ENCODE measurements at places on chromosomes 16 and 17.

DNA sequence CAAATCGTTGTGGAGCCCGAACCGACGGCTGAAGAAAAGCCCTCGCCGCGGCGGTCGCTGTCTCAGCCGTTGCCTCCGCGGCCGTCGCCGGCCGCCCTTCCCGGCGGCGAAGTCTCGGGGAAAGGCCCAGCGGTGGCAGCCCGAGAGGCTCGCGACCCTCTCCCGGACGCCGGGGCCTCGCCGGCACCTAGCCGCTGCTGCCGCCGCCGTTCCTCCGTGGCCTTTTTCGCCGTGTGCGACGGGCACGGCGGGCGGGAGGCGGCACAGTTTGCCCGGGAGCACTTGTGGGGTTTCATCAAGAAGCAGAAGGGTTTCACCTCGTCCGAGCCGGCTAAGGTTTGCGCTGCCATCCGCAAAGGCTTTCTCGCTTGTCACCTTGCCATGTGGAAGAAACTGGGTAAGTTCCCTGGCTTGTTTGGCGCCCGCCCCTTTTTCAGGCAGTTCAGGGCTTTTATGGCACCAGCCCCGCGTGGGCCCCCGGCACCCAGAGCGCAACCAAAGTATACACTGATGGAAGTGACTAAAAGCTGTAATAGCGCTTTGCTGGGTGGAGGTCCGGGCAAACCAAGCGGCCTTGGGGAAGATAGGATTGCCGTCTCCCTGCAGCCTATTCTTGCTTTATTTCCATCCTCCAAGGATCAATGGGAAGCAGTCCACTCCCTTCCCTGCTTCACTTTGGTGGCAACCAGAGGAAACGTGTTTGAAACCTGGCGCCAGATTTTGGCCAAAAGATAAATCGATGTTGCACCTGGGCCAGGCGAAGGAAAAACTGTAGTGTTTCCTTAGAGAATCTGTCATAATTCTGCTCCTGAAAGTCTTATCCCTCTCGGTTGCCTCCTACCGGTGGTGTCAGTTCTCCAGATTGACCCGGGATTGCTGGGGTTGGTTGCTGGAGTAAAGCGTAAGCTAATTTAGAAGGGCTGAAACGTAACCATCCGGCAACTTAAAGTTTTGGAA, 775 bp downstream of the PPM1D start:
- DNase-seq: peak; percentile 90

GRCh38 chr17:66843627-66844026, 8.7 kb downstream of the CACNG5 start:
- no peak for DNase-seq

DNA sequence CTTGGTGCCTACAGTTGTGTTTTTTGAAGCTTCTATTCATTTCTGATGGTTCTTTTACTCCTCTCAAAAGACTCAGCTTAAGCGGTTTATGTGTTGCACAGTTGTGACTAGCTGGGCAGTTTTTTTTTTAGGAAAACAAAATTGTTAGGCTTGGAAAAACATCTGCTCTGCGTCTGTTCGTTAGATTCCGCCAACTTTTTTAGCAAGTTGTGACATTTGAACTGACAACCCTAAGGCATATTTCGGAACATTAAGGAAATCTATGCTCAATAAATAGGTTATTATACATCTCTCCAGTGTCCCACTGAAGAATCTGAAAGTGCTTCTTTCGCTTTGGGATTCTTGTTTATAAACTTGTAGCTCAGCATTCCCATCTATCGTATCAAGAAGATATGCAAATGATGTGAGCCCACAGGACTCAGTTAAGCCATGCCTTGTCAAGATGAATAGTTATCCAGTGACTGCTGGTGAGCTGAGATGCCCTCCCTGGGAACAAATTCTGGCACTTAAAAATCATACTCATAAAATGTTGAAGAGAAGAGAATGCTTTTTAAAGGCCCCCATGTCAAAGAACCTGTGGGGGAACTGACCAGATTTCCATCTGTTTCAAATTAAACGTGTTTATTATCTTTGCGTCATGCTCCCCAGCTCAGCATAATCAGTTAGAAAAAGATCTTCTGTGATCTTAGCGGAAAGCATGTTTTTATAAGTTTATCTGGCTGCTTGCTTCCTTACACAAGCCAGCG, 109.0 kb upstream of the FAM20A start:
- DNase-seq: no peak

DNA sequence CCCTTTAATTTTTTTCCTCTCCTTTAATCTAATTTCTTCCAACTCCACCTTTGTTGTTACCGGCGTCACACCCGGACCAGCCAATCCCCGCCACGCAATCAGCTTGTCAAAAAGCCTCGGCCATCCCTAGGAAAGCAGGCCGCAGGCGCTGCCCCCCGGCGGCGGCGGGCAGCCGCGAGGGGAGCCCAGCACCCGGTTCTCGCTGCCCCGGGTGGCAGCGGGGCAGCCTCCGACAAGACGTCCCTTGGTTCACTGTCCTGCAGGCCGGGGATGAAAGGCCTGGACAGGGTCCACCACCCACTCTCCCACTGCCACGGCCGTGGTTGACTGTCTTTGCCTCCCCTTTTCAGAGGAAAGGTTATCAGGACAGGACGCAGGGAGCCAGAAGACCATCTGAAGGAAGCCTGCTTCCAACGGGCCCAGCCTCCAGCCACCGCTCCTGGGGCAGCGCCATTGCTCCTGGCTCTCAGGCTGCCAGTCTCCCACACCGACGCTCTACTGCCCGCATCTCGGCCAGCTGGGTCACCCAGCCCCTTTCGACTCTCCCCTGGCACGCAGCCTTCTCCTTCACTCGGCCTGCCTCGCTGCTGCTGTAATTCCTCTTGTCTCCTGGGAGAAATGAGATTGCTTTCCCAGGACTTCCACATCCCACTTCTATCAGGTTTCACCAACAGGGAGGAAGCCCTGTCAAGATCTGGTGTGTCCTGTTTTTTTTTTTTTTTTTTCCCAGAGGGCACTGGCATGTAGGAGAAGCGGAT, 2.8 kb upstream of the UBTF start:
- DNase-seq: peak; percentile 86

- DNase-seq: no peak
These were observed 143.0 kb downstream of the GAS7 start for GRCh38 chr17:10055262-10055975.

DNA sequence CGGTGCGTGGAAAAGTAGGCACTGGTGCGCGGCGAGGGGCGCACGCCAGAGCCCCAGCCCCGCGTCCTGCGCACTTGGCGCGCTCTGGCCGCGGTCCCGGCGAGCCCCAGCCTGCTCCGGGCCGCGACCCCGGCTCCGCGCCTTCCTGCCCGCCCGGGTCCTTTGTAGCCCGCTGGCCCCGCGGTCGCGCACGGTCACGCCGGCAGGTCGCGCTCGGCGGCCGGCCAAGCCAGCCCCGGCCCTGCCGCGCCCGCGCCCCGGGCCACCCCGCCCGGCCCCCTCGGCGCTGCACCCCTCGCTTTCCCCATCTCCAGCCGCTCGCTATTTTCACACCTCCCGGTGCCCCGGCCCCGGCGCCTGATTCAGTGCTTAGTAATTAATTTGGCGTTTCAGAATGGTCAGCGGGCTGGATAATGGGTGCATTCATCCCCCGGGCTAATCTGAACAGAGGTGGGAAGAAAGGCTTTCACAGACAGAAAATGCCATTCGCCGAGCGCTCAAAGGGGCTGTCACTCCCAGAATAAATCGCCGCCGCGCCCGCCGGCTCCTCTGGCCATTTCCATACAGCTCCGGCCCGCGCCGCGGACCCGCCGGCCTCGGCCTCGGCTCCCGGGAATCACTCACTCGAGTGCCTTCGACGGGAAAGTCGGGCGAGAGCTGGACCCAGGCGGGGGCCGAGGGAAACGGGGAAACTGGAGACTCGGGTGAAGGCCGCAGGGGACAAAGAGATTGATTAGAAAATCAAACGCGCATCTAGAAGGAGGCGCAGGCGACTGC, 17.8 kb upstream of the NTN1 start:
- DNase-seq: peak; percentile 63

- no peak for DNase-seq
These were observed 200.6 kb downstream of the CPPED1 start for GRCh38 chr16:12602811-12603698.

DNA sequence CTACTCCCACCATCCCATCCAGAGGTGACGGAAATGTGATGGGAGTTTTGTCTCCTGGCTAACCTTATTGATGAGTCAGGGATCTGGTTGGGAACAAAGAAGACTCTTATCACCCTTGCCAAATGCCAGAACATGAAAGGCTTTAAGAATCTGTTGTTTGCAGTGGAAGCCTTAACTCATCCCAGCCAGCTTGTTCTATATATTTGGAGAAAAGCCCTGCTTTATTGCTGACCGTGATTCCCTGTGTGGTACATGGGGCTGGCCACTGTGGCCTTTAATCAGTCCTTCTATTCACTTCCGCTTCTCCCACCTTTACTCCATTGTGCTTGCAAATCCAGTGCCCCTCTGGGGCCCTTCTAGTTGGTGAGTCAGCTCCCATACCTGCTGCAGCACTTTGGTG, 156.6 kb downstream of the PHKB start:
- DNase-seq: peak; percentile 7

- DNase-seq: no peak
These were observed 13.0 kb downstream of the RIPOR1 start for GRCh38 chr16:67541391-67542263.

DNA sequence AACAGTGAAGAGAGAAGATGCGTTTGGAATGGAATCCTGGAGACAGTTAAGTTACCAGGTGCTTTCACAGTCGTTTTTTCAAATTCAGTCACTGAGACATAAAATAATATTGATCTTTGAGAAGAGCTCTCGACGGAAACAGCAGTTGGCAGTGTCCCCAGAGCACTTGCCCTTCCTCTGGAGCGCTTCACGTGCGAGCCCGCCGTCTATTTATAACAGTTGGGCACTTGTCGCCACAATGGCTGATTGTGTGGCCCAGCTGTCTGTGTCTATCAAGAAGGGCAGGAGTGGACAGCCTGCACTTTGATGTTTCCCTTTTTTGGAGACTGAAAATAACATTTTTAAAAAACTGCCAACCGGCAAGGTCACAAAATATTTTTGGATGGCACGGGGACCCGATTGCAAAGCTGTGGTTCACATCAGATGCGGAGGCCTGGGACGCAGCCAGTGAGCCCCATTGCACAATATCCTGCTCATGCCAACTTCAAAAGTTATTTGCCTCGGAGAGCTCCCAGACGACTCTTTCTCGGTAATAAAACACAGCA, 62.9 kb downstream of the ADCY9 start:
- DNase-seq: no peak

DNA sequence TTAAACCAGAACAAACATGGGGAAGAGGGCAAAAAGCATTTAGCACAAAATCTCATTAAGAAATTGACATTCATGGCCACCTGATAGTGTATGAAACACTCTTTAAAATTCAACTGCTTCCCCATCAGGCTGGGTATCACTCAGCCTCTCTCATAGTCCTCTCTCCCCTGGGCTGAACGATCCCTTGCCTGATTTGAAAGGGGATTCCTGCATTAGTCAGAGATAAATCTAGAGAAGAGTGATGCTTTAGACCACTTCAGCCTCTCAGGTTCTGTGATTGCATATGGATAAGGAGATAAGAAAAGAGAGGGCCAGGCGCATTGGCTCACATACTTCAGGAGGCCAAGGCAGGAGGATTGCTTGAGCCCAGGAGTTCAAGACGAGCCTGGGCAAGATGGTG, 280.0 kb downstream of the SOX9 start:
- no peak for DNase-seq

DNA sequence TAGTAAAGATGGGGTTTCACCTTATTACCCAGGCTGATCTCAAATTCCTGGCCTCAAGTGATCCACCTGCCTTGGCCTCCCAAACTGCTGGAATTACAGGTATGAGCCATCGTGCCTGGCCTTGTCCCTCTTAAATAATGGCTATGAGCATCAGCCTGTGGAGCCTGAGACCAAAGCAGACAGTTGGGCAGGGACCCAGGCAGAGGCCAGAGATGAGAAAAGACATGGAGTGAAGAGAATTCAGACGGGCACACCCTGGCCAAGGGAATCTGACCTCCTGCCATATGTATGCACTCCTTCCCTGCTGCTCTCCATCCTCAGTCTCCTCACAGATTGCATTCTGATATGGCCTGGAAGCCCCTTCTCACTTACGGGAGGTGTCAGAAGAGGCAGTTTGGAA, 98.4 kb upstream of the DNAH9 start:
- no peak for DNase-seq

- no peak for DNase-seq
These were observed 4.5 kb upstream of the SLC5A11 start for GRCh38 chr16:24841291-24841690.

DNA sequence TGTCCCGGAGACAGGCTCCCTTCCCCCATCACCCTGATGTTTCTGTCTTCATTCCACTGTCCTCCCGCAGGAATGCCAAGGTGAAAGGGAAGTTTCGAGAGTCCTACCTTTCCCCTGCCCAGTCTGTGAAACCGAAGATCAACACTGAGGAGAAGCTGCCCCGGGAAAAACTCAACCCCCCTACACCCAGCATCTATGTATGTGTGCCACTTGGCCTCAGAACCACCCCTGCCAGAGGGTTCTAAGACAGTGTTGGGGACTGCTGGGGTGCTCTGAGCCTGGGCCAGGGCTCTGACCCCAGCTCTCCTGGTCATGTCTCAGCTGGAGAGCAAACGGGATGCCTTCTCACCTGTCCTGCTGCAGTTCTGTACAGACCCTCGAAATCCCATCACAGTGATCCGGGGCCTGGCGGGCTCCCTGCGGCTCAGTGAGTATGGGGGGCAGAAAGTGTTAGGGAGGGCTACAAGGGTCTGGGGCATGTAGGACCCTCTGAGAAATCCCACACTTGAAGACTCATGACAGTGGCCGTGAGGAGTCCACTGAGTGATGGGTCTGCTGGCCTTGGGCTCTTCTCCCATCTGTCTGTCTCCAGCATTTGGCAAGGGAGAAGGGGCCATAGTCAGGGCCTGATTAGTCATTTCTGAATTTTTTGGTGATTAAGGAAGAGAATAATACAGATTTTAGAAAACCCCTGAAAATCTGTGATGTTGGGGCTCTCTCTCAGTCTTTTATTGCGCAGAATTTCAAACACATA, 4.9 kb upstream of the TMEM88 start:
- DNase-seq: no peak

DNA sequence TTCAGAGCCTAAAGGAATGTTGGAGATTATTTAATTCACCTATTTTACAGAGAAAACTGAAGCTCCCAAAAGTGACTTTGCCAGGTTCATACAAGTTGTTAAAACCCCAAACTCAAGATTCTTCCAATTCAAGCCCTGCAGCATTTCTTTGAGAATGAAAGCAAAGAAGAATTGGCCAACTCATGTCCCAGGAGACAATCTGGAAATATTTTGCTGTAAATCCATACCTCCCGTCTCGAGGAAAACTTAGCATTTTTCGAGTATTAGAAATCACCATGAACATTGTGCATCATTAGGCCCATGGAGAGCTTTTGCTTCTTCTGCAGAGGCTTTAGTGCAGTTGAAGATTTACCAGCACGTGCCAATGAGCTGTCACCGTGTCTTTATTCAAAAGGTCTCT, 176.4 kb upstream of the KCNJ16 start:
- no peak for DNase-seq

DNA sequence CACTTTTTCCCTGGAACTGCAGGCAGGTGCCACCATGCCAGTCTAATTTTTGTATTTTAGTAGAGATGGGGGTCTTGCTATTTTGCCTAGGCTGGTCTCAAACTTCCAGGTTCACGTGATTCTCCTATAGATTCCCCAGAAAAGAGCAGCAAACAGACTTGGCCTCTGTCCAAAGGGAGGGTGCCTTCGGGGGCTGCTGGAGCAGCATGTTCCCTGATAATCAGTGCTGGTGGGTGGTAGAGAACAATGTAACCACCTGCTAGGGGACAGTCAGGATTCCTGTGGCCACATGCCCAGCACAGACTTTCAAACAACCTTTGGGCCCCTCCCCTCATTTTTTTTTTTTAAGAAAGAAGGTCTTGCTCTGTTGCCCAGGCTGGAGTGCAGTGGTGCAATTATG, 14.2 kb upstream of the CCNF start:
- DNase-seq: no peak

GRCh38 chr17:43547189-43547550, 1.0 kb upstream of the ETV4 start:
- DNase-seq: no peak
